ENCODE measurements at places on chromosomes 16 and 17.

GRCh38 chr17:4035081-4035680, 70.9 kb upstream of the ATP2A3 start:
- DNase-seq: no peak

- DNase-seq: no peak
Observed at GRCh38 chr17:42675965-42676423, 800 bp downstream of the PLEKHH3 start.

DNA sequence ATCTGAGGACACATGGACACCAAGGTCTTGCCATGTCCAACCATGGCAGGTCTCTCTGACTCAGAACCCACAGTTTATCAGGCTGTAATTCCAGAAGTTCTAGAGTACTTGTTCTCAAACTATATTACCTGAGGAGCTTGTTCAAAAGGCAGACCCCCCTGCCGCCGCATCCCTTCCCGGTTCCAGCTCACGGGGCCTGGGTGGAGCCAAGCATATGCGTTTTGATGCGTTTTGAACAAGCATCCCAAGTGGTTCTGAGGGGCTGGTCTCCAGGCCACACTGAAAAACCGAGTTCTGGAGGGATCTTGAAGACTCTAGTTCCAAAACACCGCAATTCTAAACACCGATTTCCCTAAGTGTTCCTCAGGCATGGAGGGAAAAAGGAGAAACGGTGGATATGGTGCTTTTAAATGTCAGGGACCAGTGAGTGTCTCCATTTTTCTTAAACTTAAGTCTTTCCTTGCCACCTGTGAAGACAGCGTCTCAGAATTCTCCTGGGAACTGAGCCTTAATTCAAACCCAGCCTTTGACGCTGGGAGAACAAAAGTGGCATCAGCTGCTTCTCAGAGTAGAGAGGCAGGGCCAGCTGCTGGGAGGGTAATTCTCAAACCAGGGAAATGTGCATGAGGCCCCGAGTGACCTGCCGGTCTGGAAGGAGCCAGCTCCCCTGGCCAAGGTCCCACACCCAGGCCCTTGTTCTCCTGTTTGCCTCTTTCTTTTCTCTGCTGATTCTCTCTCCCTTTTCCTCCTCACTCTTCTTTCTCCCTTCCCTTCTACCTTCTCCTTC, 84.4 kb upstream of the PLCG2 start:
- no peak for DNase-seq

- DNase-seq: no peak
Observed at GRCh38 chr17:60579090-60579489, 20.9 kb upstream of the PPM1D start.

DNA sequence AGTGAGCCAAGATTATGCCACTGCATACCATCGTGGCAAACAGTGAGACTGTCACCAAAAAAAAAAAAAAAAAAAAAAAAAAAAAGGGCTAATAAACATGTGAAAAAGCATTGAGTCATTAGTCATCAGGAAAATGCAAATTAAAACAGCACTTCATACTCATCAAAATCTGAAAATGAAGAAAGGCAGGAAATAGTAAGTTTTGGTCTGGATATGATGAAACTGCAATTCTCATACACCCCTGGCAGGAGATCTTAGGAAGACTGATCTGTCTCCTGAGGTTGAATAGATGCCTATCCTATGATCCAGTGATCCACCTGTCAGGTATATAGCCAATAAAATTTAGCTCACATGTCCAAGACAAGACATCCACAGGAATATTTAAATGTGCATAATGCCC, 212.7 kb downstream of the CPPED1 start:
- DNase-seq: no peak

- no peak for DNase-seq
Observed at GRCh38 chr17:83161298-83162034, 82.1 kb downstream of the METRNL start.

DNA sequence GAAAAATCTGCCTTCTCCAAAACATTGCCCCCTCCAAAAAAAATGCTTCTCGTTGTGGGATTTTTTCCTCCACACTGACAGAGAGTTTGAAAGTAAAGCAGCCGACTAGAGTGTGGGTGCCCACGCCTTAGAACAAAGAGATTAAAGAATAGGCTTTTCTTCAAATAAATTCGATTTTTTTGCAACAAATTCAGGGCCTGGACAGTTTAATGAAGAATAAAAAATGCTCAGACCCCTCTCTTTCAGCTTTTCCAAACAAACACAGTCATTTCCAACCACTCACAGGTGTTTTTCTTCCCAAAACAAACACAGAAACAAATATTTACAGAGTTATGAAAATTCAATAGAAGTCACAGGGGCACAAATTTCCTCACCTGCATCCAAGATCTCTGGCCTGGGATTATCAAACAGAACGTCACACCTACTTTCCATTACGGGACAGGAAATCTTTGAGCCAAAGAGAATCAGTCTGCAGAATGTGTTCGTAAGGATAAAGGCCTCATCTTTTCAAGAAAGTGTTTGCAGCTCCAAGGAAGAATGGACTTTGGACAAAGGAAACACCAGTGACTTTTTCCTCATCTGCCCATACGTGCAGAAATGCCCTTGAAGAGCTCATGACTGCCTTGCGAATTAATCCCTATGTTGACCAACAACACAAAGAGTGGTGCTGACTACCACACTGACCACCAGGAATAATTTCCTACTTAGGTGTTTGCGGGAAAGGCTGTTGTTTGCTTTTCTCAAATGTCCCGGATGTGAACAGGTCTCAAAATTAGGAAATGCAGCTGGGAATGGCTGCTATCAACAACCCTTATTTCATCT, 31.3 kb upstream of the TOX3 start:
- no peak for DNase-seq

DNA sequence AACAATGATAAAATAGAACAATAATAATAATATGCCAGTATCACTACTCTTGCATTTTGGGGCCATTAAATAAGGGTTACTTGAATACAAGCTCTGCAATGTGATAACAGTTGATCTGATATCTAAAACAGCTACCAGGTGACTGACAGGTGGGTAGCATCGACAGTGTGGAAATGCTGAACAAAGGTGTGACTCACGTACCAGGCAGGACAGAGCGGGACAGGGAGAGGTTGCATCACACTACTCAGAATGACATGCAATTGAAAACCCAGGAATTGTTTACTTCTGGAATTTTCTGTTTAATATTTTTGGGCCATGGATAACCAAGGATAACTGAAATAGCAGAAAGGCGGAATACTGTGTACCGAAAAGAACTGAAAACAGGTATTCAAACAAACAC, 15.8 kb upstream of the ZNF19 start:
- DNase-seq: no peak

DNA sequence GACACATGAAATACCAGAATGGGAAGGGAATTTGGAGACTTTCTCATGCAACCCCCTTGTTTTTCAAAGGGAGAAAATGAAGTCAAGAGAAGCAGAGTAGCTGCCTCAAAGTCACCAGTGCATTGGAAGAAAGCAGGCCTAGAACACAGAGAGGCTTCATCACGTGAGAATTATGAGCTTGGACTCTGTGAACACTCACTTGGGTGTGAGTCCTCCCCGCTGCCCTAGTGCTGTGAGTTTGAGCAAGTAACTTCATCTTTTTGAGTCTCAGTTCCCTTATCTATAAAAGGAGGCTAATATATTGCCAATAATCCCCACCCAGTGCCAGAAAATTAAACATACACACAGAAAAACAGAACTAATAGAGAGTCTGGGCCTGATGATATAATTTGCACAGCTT, 315.8 kb downstream of the XYLT1 start:
- DNase-seq: no peak

- DNase-seq: no peak
Observed at GRCh38 chr17:5809056-5809455, 224.7 kb upstream of the NLRP1 start.

DNA sequence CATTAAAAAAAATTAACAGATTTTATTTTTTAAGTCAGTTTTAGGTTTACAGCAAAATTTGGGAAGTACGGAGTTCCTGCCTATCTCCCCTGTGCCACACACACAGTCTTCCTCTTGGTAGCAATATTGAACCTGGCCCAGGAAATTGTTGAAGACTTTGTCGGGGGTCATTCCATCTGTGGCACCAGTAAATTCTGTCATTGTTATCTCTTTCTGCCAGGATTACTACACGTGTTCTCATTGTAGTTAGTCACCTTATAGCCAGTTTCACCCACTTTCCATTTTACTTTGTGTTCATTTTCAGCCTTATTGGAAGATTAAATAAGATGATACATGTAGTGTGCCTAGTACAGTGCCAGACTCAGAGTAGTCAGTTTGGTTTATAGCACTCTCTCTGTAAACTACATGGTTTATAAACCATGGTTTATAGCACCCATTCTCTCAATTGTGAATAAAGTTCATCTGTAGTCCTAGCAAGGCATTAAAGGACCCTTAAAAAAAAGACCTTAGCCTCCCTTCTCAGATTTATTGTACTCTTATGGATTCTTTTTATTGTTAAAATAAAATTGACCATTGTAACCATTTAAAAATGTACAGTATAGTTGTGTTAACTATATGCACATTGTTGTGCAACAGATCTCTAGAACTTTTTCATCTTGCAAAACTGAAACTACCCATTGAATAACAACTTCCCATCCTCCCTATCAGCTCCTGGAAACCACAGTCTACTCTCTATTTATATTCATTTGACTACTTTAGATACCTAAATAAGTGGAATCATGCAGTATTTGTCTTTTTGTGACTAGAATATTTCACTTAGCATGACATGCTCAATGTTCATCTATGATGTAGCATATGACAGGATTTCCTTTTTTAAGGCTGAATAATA, 36.1 kb downstream of the NLK start:
- no peak for DNase-seq

DNA sequence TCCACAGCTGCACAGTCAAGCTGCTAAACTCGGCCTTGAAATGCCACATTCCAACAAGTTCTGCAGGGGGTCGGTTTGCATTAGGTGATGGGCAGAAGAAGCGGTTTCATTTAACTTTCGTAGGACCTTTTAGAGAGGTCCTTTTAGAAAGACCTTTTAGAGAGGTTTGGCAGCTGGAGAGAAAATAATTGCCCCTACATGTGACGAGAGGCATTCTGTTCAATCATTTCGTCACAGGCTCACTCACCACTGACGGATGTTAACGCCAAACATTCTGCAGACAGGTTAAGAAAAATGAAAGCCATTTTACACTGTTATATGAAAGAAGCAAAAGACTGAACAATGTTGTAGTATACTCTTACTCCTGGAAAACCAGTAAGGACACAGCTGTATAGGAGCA, 76.5 kb upstream of the ZNF423 start:
- DNase-seq: no peak

GRCh38 chr17:3708366-3708765, 12.4 kb upstream of the P2RX5 start:
- DNase-seq: no peak

DNA sequence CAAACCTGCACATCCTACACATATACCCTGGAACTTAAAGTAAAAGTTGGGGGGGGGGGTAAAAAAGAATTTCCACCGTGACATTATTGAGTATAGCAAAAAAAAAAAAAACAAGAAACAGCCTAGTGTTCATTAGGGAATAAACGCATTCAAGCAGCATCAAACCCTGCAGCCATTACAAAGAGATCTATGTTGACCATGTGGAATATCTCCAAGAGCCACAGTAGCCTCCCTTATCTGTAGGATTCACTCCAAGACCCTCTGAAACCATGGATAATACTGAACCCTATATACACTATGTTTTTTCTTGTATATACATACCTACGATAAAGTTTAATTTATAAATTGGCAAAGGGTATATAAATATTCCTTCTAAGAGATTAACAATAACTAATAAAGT, 5.6 kb upstream of the BIRC5 start:
- DNase-seq: no peak

- no peak for DNase-seq
Observed at GRCh38 chr17:49748223-49748622, 15.7 kb downstream of the FAM117A start.

- no peak for DNase-seq
Observed at GRCh38 chr17:56506349-56506748, 87.2 kb upstream of the NOG start.

GRCh38 chr16:28140788-28141618, 70.8 kb downstream of the XPO6 start:
- no peak for DNase-seq

DNA sequence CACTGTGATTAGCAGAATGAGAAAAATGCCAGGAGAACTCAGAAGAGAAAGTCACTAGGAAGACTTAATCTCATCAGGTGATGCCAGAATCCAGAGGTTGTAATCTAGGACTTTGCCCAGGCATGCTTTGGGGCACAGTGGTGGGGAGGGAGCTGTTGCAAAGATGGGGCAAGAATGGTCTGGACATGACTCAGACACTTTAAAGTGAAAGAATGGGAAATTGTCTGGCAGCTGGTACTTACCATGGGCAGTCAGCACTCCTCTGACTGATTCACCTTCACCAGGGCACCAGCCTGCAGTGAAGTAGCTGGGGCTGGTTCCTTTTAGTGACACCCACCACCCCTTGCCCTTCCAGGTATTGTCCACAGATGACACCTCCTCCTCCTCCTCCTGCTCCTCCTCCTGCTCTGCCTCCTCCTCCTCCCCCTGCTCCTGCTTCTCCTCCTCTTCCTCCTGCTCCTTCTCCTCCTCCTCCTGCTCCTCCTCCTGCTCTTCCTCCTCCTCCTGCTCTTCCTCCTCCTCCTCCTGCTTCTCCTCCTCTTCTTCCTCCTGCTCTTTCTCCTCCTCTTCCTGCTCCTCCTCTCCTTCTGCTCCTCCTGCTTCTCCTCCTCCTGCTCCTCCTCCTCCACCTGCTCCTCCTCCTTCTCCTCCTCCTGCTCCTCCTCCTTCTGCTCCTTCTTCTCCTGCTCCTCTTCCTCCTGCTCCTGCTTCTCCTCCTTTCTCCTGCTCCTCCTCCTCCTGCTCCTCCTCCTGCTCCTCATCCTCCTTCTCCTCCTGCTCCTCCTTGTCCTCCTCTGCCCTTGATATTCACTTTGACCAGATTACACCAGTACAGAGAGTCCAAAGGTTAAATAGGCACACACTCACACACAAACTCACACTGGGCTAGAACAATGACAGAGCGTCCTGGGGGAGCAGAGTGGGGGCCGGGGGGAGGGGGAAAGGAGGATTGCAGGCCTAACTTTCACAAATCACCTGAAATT, at the start of gene CHD9NB:
Gene CHD9NB, minus strand, starts transcription at position 379 of the 983 bp plus-strand sequence. CDS start 8,739 bp downstream, outside the sequence.
- DNase-seq: no peak

GRCh38 chr16:84347161-84347560, 21.2 kb upstream of the ATP2C2 start:
- DNase-seq: no peak

DNA sequence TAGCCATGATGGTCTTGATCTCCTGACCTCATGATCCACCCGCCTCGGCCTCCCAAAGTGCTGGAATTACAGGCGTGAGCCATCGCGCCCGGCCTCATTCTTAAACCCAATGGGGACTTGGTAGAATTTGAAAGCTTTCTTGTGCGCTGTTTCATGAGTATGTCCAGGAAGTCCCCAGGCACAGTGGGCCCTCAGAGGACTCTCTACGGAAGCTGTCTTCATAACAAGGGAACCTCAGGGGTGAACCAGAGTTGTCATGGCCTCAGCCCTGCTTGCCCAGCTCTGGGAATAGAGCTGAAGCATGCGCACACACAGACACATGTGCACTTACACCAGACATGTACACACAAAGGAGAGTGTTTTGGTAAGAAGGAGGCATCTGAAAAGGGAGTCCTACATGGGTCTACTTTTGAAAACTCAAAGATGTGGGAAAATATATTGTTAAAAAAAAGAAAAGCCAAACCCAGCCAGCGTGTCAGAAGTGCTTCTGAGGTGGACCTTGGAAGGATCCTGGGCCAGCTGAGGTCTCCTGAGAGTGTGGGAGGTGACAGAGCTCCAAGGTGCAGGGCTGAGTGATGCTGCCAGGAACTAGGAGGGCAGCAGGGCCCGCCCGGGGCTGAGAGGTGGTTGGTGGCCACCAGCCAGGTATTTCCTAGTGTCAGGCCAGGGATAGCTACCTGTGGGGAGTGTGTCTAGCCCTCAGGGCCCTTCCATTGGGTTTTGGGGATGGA, 54.6 kb downstream of the EPN2 start:
- no peak for DNase-seq

Data from urinary bladder (tissue), 4 donors.